RKO (cell line): ENCODE measurements at places on chromosomes 12 and 14.
A peak's percentile ranks its signal among the peaks of the same experiment; 100 is the strongest.

- no peak for DNase-seq
Measured at GRCh38 chr14:61527325-61528100, 167.8 kb upstream of the HIF1A start.

GRCh38 chr12:123499332-123499731, 34.2 kb downstream of the RILPL1 start:
- DNase-seq = no peak

- no peak for DNase-seq
Measured at GRCh38 chr14:85762526-85762925, 232.6 kb downstream of the FLRT2 start.

DNA sequence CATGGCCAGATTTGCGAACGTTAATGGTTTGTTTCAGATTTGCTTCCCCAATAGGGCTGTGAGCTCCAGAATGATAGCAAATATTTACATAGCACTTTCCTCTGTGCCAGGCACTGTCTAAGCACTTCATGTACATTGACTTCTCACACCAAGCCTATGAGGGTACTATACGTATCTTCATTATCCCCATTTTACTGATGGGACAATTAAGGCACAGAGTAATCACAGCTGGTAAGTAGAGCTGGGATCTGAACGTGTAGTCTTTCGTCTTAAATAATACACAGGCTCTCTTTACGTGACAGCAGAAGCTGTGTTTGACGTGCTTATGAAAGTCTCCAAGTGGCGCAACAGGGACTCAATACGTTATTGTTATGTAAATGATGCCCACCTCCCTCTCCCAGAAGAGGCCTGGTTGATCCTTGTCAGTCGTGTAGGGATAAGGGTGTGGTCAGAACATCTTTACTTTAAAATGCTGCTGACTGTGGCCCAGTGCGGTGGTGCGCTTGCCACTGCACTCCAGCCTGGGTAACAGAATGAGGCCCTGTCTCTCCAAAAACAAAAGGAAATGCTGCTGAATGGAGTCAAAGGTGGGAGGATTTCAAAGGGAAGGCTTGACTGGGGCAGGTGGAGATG, 66.3 kb upstream of the TCL1B start:
- no peak for DNase-seq

DNA sequence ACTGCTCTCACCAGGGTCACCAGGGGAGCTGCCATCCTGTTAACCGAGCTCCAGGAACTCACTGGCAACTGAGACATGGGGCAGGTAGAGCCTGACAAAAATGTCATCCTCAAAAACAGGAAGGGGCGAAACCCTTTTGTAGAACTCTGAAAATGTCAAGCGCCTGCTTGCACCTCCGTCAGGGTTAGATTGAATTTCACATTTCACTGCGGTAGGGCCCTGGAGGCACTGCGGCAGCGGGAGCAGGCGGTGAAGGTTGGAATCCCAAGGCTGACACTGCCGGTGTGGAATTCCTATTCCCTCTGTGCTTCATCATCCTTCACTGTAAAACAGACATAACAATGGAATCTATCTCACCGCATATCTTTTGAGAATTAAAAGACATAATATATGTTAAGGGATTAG, 142.8 kb upstream of the TMCC3 start:
- DNase-seq = no peak

- no peak for DNase-seq
Measured at GRCh38 chr12:19021646-19022045, 107.9 kb upstream of the PLEKHA5 start.

DNA sequence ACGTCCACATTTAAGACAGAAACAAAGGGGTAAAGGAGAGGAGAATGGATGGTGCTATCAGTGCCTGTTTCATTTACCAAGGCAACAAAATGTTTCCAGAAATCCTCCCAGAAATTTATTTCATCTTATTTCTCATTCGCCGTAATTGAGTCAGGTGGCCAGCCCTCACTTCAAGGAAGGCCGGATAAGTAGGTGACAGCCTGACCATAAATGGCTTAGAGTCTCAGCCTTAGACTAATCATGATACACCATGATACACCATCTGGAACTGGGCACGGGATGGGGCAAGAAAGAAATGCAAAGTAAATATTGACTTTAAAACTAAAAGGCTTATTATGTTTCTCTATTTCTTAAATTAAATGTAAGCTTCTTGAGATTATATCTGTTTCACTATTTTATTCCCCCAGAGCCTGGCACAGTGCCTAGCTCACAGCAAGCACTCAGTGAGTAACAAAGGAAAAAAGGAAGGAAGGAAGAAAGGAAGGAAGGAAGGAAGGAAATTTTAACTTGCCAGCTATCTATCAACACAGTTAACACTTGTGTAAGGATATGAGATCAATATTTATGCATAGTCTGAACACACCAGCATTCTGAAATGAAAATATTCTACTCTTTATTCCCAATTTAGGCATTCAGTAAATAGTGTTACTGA, 106.1 kb upstream of the FSCB start:
- DNase-seq = no peak

DNA sequence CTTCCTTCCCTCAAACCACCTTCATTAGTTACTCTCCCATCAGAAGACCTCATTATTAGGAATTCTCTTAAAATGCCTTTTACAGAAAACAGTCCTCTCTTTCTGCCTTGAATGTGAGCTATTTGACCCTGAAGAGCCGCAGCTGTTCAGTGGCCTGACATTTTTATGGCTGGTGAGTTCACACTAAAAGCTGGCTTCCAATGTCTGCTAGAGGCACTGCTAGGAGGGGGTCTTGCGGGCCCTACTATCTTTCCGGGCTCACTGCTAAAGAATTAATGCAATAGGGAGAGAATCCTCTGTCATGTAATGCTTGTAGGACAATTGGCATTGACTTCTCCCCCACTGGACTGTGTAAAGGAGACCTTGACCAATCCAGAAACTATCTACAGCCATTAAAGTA, 87.7 kb downstream of the GPR135 start:
- DNase-seq = no peak

- no peak for DNase-seq
Measured at GRCh38 chr12:53096089-53096741, 1.3 kb upstream of the IGFBP6 start.

DNA sequence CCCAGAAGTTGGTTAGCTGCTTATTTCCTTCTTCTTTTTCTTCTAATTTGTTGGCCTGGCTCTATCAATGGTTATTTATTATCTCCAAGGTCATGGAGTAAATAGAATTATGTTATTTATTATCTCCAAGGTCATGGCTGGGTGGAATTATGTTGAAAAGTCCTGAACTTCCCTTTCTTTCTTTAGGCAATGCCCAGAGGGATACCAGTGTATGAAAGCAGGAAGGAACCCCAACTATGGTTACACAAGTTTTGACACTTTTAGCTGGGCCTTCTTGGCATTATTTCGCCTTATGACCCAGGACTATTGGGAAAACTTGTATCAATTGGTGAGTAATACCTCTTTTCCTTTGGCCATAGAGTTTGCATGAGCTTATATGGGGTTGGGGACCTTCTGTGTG, 111.6 kb downstream of the SCN8A start:
- no peak for DNase-seq

- DNase-seq = no peak
Measured at GRCh38 chr12:120388691-120389481, 19.9 kb upstream of the MSI1 start.

DNA sequence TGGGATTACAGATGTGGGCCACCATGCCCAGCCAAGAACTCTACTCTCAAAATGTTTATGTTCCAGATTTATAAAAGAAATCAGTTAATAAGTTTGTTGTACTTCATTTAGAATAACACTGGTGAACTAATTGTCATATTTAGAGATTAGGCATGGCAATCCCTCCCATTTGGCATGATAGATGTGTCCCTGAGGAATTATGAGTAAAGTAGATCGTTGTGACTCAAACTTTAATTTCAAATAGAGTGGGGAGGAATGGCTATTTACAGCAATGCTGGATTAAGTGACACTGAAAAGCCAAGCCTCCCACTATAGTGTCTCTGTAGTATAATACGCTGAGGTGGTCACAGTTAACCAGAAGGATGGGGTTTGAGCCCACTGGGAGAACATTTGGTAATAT, 39.3 kb upstream of the RTRAF start:
- no peak for DNase-seq

GRCh38 chr14:49553892-49554291, 32.3 kb downstream of the RPS29 start:
- DNase-seq = no peak

DNA sequence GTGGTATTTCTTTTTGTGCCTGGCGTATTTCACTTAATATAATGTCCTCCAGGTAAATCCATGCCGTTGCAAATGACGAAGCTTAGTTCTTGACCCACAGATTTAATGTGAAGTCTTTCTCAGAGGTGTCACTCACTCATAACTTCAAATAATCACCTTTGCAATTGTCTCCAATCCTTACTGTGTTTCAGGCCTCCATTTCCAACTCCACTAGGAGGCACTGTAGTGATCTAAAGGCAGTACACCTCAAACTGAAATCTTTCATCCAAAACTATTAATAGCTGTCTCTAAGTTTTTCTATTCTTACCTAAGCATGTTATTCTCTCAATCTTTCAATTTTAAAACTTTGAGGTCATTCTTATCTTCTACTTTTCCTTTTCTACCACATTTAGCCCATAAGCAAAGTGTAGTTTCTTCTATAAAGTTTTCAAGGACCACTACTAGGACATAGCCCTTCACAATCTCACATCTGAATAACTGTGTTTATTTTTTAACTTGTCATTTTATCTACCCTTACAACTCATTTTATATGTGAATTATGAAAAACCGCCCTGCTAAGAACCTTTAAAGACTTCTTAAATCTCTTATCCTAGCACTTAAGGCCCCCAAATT, 25.5 kb upstream of the FBXO34 start:
- DNase-seq = peak; percentile 22

DNA sequence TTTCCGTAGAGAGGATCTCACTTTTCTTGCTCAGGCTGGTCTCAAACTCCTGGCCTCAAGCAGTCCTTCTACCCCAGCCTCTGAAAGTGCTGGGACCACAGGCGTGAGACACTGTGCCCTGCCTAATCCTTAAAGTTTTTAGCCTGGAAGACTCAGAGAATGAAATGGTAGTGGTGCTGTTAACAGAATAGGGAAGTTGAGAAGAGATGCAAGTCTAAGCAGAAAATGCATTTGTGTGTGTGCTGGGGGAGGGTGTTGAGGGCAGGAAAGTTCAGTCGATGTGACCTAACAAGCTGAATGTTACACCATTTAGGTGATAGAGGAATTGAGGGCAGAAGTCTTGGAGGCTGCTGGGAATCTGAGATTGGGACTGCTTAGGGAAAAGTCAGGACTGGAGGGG, 6.9 kb upstream of the TUBA1A start:
- no peak for DNase-seq

DNA sequence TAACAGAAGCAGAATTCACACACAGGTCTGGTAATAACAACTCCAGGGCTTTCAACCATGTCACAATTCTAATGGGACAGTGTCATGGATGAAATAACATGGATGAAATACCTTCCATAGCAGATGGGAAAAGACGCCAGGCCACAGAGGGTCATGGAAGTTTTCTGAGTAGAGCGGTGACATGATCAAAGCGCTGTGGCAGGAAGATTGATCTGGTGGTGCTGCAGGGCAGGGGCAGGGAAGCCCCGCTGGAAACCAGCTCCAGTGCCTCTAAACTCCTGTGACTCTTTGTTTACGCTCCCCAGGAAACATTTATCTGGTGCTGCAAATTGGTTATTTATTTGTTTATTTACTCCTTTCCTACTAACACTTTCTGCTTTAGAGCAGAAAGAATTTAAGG, 108.3 kb upstream of the HMGA2 start:
- no peak for DNase-seq

DNA sequence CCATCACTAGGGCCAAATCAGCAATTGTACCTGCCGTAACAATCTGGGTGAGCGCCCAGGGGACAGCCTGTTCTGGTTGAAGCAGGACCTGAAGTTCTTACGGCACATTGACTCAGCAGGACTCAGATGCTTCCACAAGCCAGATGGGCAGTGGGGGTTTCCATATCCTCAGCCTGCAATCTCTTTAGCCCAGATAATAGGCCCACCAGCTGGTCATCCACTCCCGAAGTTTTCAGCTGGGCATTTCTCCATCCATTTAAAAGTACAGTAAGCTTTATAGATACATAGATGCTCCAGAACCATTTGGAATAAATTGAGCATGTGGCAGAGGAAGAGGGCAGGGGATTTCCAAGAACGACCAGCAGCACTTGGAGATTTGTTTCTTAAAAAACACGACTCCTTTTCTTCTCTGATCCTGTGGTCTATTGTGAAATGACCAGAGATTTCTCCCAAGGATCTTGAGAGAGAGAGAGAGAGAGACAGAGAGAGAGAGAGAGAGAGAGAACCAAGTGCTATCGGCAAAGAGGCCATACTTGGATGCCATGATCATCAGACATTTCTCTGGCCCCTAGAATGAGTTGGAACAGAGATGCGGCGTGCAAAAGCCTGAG, 74.8 kb upstream of the PLXNC1 start:
- no peak for DNase-seq

- no peak for DNase-seq
Measured at GRCh38 chr12:122996621-122997342, 16.3 kb downstream of the ARL6IP4 start.

- DNase-seq = no peak
Measured at GRCh38 chr12:22535478-22535877, 8.9 kb downstream of the C2CD5 start.

DNA sequence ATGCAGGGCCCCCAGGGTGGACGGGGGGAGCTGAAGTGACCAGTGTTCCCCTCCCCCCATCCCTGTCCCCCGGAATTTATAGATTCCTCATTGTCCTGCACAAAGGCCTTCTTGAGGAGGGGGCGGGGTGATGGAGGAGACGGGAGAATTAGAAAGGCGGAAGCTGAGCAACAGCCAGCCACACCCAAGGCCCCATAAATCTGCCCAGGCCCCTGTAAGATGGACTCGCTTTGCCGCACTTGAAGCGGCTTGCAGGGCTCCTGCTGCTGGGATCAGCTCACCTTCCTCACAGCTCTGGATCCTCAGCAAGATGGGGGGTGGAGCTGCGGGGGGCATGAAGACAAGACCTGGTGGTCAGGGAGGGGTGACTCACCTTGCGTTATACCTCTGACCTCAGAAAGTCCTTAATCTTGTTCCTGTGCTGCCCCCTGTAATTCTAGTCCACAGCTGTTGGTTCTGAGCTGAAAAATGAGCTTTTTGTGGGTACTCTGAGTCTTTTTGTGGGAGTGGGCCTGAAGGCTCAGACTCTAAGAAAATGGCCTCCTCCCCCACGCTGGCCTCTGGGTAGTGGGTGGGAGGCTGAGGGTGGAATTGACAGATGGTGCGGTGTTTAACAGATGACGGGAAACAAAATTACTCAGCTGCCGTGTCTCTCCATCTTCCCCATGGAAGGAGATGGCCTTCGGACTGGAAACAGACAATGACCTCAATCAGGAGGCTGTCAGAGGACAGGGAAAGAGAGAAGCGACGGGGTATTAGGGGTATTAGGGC, 15.8 kb upstream of the ANKRD33 start:
- no peak for DNase-seq

- peak; percentile 74 for DNase-seq
Measured at GRCh38 chr12:96980991-96981414, 73.9 kb downstream of the NEDD1 start.

GRCh38 chr12:113854385-113855142, 111.6 kb downstream of the RBM19 start:
- DNase-seq = no peak

GRCh38 chr14:22884076-22884737, 1.2 kb downstream of the REM2 start:
- no peak for DNase-seq

- DNase-seq = peak; percentile 56
Measured at GRCh38 chr12:113030875-113031525, 25.5 kb upstream of the DTX1 start.

GRCh38 chr12:13251521-13251920, 55.0 kb downstream of the EMP1 start:
- DNase-seq = no peak
